ENCODE measurements at places on chromosomes 16 and 17.

- DNase-seq, result no peak
Observed at GRCh38 chr17:75615301-75615700, 17.9 kb upstream of the SMIM5 start.

GRCh38 chr17:59874376-59874775, 18.4 kb downstream of the TUBD1 start:
- no peak for DNase-seq

DNA sequence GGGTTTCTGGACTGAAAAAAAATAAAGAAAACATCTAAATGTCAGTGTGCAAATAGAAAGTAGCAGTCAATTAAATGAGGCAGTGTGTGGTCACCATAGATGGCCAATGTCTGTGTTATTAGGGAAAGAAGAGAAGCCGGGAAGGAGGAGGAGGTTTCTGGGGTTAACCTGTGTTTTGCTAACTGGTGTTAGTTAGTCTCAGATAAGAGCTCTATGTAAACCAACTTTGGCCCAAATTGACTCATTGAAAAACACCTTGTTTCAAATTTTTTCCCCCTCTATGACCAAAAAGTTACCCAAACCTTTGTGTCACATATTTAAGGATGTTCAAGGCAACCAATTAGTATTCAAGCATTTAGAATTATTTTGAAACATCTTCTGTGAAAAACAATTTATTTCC, 530.9 kb downstream of the MAF start:
- DNase-seq, result no peak

- no peak for DNase-seq
Observed at GRCh38 chr17:71164561-71164960, 956.3 kb upstream of the SOX9 start.

- no peak for DNase-seq
Observed at GRCh38 chr17:67746704-67747571, 29.2 kb downstream of the NOL11 start.

DNA sequence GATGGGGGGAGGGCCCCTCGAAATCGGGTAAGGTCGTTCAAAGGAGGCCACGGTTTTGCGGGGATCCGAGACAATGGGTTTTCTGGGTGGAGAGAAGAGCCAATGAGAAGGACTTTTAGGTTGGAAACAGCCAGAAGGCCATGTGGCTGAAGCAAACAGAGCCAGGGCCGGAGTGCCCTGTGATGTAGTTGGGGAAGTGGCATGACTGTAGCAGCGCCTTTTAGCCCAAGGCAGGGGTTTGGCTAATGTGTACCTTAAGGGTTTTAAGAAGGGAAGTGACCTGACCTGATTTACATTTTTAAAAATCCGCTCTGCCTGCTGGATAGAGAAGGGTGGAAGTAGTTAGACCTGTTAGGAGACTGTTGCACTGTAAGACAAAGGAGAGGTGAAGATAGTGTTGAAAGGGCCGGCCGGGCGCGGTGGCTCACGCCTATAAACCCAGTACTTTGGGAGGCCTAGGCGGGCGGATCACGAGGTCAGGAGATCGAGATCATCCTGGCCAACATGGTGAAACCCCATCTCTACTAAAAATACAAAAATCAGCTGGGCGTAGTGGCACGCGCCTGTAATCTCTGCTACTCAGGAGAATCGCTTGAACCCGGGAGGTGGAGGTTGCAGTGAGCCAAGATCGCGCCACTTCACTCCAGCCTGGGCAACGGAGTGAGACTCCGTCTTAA, 1.0 kb downstream of the LYRM1 start:
- DNase-seq, result peak; percentile 65
